Hematopoietic multipotent progenitor cell treated with erythropoietin and hydrocortisone succinate and interleukin-3 and kit ligand, for 6 days (in vitro differentiated cells): ENCODE measurements at places on chromosomes 2 and 18.

- no peak for DNase-seq
Observed at GRCh38 chr18:58953627-58954026, 89.0 kb downstream of the ZNF532 start.

- no peak for DNase-seq
Observed at GRCh38 chr2:37080266-37080665, 3.9 kb downstream of the HEATR5B start.

- peak; percentile 71 for DNase-seq
Observed at GRCh38 chr2:193584522-193584938, 1389.8 kb upstream of the TMEFF2 start.

DNA sequence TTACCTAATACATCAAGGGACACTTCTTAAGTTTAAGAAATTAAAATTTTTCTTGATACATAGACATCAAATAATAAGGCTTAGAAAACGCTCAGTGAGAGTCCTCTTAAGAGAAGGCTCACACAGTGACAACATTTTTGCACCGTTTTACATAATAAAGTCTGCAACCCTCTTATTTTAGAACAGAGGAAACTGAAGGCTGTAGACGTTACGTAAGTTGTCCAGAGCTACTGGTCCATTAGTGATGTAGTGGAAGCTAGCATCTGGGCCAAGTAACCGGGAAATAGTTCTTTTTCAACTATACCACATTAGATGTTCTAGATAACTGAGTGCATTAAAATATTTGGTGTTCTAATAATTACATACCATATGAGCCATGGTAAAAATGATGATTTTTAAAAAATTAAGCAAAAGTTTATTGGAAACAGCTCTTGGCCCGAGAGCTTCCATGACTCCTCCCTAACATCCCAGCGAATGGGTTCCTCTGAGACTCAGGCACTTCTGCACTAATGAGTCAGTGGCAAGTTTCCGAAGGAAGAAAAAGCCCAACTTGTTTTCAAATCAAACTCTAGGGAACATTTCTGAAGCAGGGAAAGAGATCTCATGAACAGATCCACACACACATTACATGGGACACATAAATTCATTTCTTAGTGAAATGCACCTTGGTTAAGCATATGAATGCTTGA, 232.6 kb upstream of the PXDN start:
- no peak for DNase-seq

DNA sequence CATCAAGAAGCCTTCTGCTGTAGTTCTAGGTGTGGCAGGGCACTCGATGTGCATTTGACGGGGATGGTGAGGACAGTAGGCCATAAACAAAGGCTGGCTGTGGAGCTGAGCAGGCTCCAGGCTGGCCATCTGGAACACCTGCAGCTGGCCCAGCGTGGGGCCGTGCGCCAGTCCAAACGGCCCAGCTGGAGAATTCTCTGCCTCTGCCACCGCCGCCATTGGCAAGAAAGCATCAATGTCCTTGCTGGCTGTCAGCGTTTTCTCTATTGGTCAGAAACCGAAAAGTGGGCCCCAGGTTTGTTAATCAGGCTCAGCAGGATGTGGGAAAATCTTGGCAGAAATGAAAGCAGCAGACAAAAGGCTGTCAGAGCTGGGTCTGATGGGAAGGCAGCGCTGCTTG, 24.0 kb upstream of the CTIF start:
- DNase-seq: no peak

GRCh38 chr2:231711677-231712450, 3.5 kb downstream of the PTMA start:
- DNase-seq: peak; percentile 24

GRCh38 chr18:2792395-2792794, 54.4 kb upstream of the EMILIN2 start:
- DNase-seq: no peak

GRCh38 chr2:19839438-19839837, 62.3 kb downstream of the TTC32 start:
- DNase-seq: no peak

DNA sequence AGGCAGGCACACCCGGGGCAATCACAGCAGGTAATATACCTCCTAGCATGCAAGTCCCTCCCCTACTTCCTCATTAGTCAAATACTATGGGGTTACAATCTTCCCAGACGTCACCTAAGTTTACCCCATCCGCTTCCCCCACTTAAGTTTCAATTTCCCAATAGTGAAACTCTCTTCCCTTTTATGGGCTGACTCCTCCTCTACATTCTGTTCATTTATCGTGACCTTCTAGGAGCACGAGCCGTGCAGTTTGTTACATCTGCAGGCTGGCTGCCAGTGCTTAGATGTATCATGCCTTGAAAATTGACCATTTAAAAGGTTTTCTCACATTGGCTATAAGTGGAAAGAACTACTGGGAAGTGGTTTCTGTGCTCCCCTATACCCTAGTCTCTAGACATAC, 1357.8 kb upstream of the CRIM1 start:
- no peak for DNase-seq

GRCh38 chr18:44180683-44181082, 500.0 kb upstream of the SETBP1 start:
- no peak for DNase-seq

GRCh38 chr2:45119855-45120254, 110.6 kb upstream of the SIX2 start:
- no peak for DNase-seq

DNA sequence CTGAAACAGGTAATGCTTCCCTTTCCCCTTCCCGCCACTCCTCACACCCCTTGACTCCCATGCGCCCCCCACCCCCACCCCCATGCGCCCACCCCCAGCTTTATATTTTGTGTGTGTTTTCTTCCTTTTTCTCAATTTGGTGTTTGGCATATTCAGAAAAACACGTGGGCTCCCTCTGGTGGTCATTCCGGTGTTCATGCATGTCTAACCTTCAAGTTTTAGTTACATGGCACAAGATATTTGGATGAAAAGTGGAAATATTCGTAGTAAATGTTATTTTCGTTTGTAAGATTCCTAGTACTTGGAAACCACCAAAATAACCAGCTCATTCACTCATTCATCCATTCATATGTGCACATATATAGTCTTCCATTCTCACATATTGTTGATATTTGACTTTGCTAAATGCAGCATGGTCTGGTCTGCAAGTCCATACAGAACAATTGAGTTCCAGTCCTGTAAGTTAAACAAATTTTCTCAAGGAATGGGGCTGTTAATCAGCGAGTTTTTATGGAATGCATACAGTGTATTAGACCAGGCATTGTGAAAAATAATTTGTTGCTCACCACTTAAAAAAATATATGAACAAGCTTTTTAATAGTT, 143.6 kb upstream of the MAP3K20 start:
- peak; percentile 90 for DNase-seq

GRCh38 chr2:188333751-188334524, 42.3 kb downstream of the GULP1 start:
- DNase-seq: no peak
